ENCODE measurements at places on chromosomes 16 and 17. TPM values are rescaled to one million over a fixed set of nuclear protein-coding genes. Genes with fewer than 3 reads are reported as not detected.

Gene FBXW10
- total RNA-seq = 1.1 TPM

Gene KCNJ18
- not detected for total RNA-seq

Gene SGSH
- total RNA-seq = 23.9 TPM

Gene ANKRD40CL
- not detected for total RNA-seq

Gene CACNG3
- total RNA-seq = not detected

Gene ABCA9
- total RNA-seq = not detected

Gene PRR15L
- 0.84 TPM for total RNA-seq

Gene AXIN1
- total RNA-seq = 31.6 TPM

Gene C17orf113
- total RNA-seq = 0.73 TPM

Gene DNAI2
- not detected for total RNA-seq

Gene RNF167
- total RNA-seq = 94.8 TPM

Gene EVI2B
- not detected for total RNA-seq

Gene MYO15A
- 0.71 TPM for total RNA-seq

Gene SLFN12L
- not detected for total RNA-seq

Gene NAA60
- total RNA-seq = 52.5 TPM

Gene KRT28
- not detected for total RNA-seq

Gene UMOD
- total RNA-seq = not detected

All from A549 treated with GW870086 at 1 μM for 4 hours (cell line).